ENCODE measurements at places on chromosomes 3 and 15.

- DNase-seq: no peak
These were observed 463.6 kb downstream of the SHQ1 start for GRCh38 chr3:72384602-72385001.

DNA sequence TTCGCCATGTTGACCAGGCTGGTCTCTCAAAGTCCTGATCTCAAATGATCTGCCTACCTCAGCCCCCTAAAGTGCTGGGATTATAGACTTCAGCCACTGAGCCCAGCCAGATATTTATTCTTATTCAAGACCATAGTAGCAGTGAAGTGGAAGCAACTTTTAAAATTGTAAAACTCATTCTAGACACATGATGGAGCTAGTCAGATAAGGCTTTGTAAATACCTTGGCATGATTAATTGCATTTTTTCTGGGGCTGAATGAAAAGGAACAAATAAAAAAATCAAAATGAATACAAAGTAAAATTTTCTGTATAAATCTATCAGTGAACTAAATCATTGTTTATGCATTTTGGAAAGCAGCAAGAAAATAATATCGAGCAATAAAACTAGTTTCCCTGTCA lies 4.1 kb upstream of the MYO1E start:
- DNase-seq: no peak

DNA sequence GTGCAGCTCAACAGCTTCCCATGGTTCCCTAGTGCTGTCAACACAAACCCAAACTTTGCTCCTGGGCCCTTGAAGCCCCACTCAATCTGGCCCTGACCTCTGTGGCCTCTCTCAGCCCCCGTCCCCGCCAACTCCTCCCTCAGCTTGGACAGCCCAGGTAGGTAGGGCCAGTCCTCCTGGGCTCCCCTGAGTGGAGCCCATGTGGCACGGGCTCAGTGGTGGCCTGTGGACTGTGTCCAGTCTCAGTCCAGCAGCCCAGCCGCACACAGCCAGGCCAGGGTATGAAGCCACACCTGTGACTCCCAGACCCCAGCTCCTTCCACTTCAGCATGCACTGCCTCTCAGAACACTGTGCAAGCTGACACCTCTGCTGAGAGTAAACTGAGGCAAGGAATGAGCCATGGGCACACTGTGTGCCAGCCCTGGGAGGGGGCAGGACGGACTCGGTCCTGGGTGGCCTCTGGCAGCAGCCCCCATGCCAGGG lies 11.5 kb downstream of the PLXND1 start:
- DNase-seq: no peak

GRCh38 chr3:66469220-66469640 lies 31.6 kb downstream of the LRIG1 start:
- DNase-seq: no peak

GRCh38 chr3:102265720-102266119 lies 169.1 kb upstream of the ZPLD1 start:
- no peak for DNase-seq

DNA sequence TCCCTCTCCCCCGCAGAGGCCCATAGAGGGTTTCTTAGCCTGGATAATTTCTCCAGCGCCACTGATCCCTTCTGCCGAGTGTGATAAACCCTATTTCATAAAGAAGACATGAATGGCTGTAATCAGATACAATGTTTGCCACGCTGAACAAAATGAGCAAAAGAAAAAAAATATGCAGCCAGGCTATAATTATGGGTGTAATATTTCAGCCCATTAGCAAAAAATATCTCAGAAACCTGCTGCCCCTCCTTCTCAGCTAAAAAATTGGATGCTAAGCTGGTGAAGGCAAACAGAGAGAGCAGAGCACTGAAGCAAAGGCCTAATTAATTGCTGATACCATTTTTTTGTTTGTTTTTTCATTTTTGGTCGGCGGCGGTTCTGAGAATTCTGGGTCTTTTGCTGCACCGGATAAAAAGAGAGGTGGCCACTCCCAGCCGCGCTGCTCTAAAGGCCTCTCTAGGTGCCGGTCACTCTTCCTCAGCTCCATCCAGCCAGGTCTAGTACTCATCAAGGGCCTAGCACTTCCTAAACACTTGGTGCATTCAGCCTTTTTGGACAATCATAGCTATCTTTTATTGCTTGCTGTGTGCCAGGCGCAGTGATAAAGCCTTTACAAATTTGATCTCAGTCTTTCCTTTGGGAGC lies 128.7 kb upstream of the TLE3 start:
- DNase-seq: no peak

DNA sequence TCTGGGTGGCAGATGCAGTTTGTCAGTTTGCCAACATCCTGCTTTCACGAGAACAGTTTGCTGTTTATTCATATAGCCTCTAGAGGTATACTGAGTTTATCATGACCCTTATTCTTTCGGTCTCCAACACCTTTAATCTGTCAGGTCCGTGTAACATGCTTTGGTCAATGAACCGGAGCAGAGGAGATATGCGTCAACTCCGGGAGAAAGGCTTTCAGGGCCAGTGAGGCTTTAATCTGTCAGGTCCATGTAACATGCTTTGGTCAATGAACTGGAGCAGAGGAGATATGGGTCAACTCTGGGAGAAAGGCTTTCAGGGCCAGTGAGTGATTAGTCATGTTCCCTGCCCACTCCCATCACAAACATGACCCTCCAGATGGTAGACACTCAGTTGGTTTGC lies 16.9 kb upstream of the GPD1L start:
- no peak for DNase-seq

- no peak for DNase-seq
These were observed 64.7 kb downstream of the BFSP2 start for GRCh38 chr3:133464573-133464972.

- DNase-seq: peak; percentile 5
These were observed 99.3 kb downstream of the BDH1 start for GRCh38 chr3:197456261-197457091.

DNA sequence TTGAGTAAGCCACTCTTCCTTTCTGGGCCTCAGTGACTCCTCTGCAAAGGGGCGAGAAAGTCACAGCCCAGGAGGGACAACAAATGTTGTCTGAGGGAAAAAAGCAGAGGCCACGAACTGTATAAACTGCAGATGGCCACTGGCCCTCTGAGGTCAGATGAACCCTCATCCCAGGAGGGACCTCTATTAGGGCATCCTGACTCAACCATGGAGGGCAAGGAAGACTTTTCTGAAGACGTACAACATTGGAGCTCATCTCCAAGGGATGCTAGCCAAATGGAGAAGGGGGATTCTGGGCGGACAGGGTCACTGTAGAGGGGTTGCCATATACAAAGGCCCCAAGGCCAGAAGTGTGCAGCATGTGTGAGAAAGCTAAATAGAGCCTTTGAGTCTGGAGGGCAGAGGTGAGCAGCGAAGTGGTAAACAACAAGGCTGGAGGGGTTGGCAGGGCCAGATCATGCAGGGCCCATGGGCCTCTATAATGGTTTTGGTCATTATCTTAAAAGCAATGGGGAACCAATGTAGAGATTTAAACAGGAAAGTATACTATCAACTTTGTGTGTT lies 16.7 kb downstream of the GRAMD2A start:
- no peak for DNase-seq

GRCh38 chr3:32457971-32458471 lies 44.6 kb downstream of the CMTM6 start:
- peak; percentile 24 for DNase-seq

DNA sequence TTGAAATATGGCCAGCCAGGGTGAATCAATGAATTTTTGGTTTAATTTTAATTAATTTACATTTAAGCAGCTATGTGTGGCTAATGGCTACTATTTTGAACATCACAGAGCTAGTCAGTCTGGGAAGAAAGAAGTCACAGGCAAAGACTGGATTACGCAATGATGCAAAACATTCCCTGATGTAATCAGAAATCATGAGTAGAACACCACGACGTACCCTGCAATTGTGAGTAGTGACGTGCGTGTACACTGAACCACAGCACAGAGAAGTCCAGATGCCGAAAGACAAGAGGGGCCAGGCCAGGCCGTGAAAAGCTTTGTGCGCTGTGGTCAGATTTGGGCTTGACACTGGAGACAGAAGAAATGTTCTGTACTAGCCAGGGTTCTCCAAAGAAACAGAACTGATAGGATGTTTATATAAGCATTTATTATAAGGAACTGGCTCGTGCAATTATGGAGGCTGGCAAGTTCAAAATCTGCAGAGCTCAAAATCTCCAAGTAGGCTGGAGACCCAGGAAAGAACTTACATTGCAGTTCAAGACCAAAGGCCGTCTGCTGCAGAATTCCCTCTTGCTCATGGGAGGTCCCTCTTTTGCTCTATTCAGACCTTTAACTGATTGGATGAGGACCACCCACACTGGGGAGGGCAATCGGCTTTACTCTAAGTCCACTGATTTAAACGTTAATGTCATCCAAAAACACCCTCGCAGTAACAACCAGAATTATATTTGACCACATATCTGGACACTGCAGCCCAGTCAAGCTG lies 44.6 kb downstream of the SH3BP5 start:
- no peak for DNase-seq

DNA sequence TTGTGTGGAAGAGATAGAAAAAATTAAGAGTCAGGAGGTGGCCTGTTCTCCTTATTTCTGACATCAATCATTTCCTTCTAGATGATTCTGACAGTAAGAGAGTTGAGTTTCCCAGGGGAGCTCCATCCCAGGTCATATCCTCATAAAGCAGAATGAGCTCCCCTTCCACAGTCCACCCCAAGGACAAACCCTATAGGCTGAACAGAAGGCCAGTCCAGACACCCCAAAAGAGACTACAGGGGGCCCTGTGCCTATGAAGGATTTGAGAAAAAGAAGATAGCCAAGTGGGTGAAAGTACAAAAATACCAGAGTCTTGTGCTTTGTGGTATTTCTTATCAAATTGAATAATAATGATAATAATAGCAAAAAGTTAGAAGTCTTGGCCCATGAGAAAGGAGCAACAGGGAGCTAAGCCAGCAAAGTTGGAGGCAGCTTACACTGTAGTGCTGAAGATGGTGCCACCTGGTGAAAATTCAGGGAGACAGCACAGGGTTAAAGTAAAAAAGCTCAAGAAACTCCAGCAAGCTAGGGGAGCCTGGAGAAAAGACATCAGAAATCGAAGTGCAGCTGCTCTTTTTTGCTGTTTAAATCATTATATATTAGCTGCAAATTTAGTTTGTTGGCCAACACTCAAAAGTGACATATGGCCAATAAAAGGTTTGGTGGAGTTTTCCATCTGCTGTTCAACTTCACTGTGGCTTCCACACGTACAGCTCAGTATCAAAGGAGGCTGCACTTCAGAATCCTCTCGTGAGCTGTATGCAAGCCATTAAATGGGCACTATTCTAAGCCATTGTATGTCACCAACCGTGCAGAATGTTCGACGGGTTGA lies 35.8 kb upstream of the SLC24A5 start:
- no peak for DNase-seq

DNA sequence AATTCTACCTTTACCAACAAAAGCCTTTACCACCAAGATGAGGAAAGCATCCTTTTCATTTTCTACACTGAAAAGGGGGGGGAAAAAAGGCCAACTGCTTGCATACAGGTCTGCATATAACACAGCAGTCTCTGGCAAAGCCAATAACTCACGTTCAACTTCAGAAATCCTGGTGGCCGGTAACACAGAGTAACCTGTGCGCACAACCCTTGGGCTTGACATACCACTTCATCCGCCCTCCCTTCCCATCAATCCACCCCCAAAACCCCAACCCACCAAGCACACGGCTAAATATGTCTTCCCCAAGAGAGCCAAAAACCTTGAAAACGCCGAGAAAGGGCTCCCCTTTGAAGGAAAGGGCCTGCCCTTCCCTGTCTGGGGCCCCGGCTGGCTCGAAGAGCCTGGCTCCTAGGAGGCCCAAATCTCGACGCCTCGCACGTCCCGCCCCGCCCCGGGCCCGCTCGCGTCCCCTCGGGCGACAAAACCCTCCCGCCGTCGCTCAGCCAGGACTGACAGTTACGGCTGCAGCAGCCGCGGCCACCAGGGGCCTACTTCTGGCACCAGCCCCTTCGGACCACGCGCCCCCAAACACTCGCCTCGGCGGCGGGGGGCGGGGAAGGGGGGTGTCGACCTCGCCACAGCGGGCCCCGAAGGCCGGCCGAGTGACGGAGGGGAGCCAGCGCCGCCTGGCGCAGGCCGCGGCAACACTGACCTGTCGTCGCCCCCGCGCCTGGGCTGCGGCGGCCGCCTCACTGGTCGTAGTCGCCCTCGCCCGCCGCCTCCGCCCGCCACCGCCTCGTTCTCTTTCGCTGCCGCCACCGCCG lies 835 bp downstream of the UBE3A start:
- DNase-seq: peak; percentile 31

DNA sequence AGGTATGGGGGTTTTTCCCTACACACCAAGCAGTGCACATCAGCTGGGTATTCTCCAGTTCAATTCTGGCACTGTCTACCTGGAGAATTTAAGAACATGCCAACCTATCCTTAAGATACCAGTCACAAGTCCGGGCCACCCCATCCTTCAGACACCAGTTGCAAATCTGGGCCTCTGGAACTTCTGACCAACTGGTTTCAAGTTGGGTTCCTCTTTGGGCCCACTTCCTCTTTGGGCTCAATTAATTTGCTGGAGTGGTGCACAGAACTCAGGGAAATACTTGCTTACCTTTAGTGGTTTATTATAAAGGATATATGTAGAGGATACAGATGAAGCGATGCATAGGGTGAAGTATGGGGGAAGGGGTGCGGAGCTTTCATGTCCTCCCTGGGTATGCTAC lies 25.3 kb downstream of the GLCE start:
- DNase-seq: no peak

- no peak for DNase-seq
These were observed 9.8 kb downstream of the CACNA2D2 start for GRCh38 chr3:50493623-50494022.
